HFFc6 (cell line): ENCODE measurements at places on chromosomes 3 and 15. TPM values are rescaled to one million over a fixed set of nuclear protein-coding genes. Genes with fewer than 3 reads are reported as not detected.

DNA sequence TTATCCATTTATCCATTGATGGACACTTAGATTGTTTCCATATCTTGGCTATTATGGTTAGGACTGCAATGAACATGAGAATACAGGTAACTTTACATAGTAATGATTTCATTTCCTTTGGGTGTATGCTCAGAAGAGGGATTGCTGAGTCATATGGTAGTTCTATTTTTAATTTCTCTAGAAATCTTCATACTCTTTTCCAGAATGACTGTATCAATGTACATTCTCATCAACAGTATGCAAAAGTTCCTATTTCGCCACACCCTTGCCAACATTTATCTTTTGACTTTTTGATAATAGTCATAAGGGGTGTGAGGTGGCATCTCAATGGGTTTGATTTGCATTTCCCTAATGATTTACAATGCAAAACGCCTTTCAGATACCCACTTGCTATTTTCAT is 6.2 kb upstream of the NIPA1 start:
- DNase-seq, result no peak

DNA sequence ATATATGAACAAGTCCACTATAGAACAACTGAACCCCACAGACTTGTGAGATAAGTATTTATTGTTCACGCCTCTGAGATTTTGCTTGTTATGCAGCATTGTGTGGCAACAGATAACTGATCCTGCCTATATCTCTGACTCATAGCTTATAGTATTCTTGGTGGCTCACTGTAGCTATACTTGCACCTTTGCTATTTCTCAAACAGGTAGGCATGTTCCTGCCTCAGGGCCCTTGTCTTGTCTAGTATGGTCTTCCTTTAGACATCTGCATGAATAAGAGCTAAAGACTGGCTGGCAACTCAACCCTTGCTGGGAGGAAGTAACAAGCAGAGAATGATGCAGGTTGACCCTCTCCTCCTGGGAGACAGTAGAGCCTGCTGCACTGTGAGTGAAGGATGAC is 256.1 kb downstream of the CHST2 start:
- DNase-seq, result no peak

DNA sequence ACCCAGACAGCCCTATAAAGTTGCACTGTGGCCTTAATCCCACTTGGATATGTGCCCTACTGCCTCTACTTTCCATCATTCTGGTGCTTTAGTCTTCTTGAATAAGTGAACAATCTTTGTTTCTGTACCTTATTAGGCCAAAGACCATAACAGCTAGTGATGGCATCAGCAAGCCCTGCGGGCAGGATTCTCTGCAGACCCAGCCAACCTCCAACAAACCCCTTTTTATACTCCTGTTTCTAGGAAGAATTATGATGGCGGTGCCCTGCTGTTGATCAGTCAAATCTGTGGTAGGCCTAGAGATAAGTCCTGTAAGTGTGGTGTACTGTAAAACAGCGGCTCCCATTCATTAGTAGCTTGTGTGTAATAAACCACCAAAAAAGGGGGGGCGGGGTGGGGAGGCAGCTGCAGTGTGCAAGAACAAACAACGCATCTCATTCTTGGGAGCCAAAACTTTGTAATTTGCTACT is 40.5 kb downstream of the SOX2 start:
- no peak for DNase-seq

GRCh38 chr3:163555918-163556317 is 1522.4 kb downstream of the SI start:
- no peak for DNase-seq

GRCh38 chr3:51269466-51269865 is 115.6 kb upstream of the MANF start:
- no peak for DNase-seq

- no peak for DNase-seq
Measured at GRCh38 chr15:44308415-44308814, 19.9 kb downstream of the GOLM2 start.

DNA sequence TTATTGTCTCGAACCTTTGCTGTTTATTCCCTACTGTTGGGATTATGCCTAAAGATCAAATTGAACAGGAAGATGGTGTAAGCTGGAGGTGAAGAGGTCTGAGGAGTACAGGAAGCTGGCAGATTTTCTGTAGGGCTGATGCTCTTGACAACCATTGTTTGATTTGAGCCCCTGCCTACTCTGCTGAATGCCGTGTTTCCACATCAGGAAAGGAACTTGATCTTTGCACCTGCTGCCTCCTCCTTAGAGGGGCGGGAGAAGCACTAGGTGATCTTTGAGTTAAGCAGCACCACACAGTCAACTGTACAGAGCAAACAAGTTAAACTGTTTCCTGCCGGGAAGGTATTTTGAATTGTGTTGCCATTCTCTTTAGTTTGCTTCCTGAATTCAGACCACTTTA is 364.6 kb upstream of the EPHA6 start:
- DNase-seq, result no peak

GRCh38 chr3:148238421-148238821 is 459.3 kb upstream of the AGTR1 start:
- no peak for DNase-seq

DNA sequence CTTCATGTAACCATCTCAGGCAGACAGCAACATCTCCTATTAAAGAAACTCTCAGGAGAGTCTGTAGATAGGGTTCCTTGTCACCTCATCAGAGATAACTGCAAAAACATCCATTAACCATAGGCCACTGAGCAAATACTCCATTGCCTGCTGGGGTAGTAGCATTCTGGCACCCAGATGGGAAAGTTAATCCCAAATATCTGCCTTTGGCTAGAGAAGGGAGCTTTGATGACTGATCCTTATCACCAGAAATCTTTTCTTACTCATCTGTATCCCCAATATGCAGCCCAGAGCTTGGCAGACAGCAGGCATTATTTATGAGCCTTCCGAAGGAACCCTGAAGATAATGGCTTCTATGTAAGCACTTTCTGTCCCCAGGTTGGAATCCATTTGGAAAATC is 173.1 kb downstream of the MFSD1 start:
- no peak for DNase-seq

- DNase-seq, result no peak
Measured at GRCh38 chr3:65560133-65560532, 478.6 kb downstream of the MAGI1 start.

GPX1 gene
- total RNA-seq, result 447 and 533 TPM in 2 replicates

LRRIQ4 gene
- not detected in 3 replicates for total RNA-seq
